A549 (cell line): ENCODE measurements at places on chromosomes 7 and 10.

GRCh38 chr10:29067161-29067560, 221.7 kb upstream of the LYZL1 start:
- DNase-seq = no peak

DNA sequence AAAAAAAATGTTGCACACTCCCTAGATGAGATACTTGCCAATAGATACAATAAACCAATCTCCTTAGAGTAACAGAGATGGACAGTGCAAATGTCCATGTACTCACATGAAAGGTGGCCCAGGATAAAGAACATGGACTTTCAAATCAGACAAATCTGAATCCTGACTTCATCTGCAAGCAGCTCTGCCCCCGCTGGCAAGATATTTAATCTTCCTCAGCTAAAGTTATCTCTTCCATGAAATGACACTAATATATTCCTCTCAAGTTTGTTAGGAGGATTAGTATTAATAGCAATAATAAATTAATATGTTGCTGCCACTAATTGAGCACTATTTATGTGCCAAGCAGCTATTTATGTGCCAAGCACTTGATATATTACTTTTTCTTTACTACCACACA, 148.6 kb upstream of the YAE1 start:
- DNase-seq = no peak

DNA sequence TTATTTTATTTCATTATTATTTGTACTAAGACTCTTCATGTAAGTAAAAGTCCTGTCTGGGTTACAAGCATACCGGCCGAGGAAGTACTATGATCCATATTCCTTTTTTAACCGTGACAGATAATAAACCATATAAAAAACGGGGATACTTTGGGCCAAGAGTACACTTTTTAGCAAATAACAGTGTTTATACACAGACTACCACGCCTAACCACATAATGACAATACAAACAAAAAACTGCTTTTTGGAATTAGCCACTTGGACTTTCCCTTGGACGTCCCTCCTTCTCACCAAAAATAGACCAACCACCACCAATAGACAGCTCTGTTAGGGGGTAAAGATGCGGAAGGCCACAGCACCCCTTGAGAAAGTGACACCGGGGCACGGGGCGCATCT, 800 bp downstream of the MINDY3 start:
- DNase-seq = no peak

- DNase-seq = no peak
Observed at GRCh38 chr10:44745920-44746319, 165.2 kb upstream of the TMEM72 start.

DNA sequence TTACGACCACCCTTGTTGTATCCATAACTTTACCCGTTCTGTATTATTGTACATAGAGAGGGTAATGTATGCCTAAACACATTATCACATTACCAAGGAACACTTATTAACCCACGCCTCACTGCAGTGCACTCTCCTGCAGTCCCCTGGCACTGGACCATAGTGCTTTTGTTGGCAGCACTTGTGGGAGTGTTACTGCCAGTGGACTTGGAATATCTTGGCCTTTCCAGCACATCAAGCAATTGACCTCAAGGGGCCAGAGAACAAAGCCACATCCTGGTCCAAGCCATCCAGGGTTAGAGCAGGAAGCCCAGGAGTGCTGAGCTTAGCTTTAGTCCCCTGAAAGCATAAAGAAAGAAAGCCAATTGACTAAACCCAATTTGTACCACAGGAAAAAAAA, 304.2 kb downstream of the PCDH15 start:
- DNase-seq = no peak

GRCh38 chr7:30173058-30173897, 38.5 kb downstream of the MTURN start:
- DNase-seq = peak; percentile 48

DNA sequence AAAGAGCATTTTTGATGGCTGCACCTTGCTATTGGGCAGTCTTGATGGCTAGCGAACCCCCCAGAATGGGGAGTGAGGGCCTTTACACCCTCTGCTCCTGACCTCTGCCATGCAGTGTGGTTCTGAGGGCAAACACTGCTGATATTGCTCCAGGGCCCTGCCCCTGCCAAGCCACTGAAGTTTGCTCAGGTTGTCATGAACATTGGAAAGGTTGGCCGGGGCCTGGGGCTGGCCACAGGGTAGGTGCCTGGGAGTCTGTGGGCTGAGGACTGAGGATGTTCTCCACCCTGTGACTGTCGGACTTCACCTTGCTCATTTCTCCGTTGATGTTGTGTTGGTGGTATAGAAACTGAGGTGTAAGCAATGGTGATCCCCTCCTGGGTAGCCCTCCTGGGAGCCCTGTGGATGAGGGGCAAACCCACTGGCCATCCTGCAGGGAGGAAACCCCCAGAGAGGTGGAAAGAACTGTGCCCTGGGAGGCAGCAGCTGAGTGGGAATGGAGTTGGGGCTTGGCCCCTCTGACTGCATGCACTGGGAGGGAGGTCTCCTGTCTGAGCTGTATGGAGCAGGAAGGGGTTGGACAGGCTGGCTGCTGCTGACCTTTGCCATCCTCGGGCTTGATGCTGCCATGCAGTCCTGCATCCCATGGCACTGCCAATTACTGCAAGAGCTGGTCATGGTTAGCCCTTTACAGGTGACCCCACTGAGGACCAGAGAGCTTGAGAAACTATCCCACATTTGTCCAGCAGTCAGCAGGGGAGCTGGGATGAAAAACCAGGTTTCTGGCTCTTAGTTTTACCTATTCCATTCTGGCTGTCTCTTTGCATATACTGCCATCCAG, 77.1 kb downstream of the SH2D4B start:
- DNase-seq = no peak

GRCh38 chr10:89685936-89686335, 15.5 kb upstream of the KIF20B start:
- no peak for DNase-seq

DNA sequence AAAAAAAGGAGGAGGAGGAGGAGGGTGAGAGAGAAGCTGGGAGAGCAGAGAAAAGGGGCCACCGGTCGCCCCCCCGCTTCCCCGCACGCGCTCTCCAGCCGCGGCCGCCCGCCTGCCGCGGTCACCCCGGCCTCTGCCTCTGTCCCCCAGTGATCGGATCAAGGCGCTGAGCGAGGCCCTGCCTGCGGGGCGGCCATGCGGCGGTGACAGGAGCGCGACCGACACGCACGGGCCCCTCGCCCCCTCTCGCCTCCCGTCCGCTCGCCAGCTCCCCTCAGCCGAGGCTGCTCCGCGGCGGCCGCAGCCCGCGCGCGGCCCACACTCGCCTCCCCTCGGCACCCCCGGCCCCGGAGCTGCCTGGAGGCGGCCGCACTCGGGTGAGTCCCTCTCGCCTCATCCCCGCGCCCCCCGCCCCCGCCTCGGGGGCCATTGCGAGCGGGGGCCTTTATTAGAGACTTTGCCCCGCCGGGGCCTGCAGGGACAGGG, at the start of gene GTF2I:
GTF2I (plus strand) TSS at position 27 of the 486 bp plus-strand sequence. CDS start 31,411 bp downstream, outside the sequence.
- DNase-seq = no peak

- peak; percentile 11 for DNase-seq
Observed at GRCh38 chr7:108973075-108973474, 403.4 kb downstream of the DNAJB9 start.

- no peak for DNase-seq
Observed at GRCh38 chr10:61219696-61220095, 233.5 kb downstream of the TMEM26 start.

DNA sequence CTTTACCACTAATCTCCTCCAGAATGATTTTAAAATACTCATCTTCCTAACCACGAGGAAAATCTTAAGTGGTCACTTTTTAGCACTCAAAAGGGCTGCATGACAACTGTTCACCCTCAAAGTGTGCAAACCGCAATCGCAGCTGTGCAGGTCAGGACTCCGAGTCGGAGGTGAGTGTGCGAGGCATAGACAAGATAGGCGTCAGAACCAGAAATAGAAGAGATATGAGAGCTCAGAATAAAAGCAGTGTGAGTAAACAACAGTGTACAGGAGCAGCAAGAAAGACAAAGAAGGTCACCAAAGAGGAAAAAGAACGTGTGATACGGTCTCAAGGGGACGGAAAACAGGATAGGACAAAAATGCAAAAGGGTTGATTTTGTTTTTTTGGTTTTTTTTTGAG, 17.5 kb upstream of the ENO4 start:
- DNase-seq = no peak

- DNase-seq = no peak
Observed at GRCh38 chr10:44311563-44312051, 73.3 kb downstream of the CXCL12 start.

DNA sequence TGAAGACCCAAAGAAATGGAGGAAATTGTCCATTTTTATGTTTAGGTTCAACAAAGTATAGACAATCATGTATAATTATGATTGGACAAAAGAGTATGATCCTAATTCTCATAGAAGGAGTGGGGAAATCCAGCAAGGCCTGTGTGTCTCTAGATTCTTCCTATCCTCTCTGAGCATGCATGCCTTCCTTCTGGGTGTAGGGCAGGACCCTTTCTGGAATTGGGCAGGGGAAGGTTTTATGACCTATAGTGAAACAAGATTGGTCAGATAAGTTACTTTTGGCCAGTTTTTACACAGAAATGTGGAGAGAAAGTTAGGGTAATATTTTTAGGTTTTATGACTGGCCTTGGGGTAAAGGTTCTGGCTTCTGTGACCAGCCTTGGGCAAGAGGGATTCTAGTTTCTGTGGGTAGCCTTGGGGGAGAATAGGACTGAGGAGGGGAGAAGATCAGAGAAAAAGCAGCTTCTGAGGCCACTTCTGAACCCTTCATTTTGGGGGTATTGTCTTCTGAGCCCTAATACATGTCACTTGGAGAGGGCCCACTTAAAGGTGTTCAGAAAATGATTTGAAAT, 289.4 kb downstream of the EXOC4 start:
- no peak for DNase-seq

- no peak for DNase-seq
Observed at GRCh38 chr10:51124852-51125251, 50.6 kb downstream of the PRKG1 start.

DNA sequence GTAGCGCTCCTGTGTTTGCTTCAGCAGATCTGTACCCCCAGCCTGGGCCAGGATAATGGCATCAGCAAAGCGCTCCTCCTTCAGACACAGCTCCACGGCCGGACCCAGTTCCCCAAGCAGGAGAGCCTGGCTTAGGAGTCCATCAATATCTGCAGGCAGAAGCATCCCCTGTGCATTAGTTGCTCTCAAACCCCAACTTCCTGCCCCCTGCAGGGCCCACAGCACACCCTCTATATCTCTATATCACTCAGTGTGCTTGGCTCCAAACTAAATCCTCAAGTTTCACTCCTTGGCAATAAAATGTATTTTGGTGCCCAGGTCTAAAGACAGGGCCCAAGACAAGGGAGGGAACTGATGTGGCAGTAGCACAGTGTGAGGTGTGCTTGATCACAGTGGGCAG, 21.6 kb downstream of the SEC31B start:
- no peak for DNase-seq

- no peak for DNase-seq
Observed at GRCh38 chr10:123274306-123275135, 120.3 kb downstream of the BUB3 start.

DNA sequence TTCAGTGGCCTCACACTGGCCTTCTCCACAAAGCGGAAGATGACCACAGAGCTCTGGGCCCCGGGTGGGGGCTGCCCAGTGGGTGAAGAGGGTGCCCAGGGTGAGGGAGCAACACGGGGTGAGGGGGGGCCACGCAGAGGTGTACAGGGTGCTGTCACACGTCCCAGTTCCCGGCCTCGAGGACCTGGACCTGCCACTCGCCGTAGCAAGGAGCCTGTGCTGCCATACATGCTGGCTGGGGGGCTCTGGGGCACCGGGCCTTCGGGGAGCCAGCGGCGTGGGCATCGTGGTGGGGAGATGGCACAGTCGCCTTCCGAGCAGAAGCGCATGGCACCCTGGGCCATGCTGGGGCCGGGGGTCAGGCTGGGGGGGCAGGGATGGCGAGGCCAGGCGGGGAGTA, 1.9 kb downstream of the PSD start:
- DNase-seq = no peak

- no peak for DNase-seq
Observed at GRCh38 chr10:119759832-119760231, 34.0 kb downstream of the INPP5F start.

GRCh38 chr7:83704564-83704963, 55.6 kb upstream of the SEMA3E start:
- DNase-seq = no peak

GRCh38 chr10:98364432-98365102, 50.4 kb downstream of the PYROXD2 start:
- DNase-seq = no peak

- DNase-seq = no peak
Observed at GRCh38 chr7:128844777-128845311, 14.6 kb downstream of the FLNC start.

GRCh38 chr10:36362257-36362656, 720.2 kb upstream of the FZD8 start:
- DNase-seq = no peak

DNA sequence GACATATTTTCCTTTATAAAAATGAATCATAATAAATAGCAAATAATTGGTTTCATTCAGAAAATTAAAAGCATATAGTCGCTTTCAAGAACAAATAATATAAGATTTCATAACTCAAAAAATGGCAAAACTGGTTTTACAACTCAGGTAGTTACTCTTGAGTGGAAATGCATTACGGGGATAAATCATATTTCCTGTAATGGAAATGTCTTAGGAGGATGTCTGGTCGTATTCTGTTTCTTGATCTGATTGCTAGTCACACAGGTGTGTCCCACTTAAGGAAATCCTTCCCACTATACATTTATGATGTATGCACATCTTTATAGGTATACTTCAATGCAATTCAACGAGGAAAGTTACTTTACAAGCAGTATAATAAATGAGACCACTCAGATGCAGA, 20.7 kb downstream of the NRAP start:
- DNase-seq = no peak

- no peak for DNase-seq
Observed at GRCh38 chr10:29033311-29033940, 255.4 kb upstream of the LYZL1 start.

GRCh38 chr10:3372281-3372680, 199.7 kb upstream of the PITRM1 start:
- DNase-seq = no peak

- DNase-seq = no peak
Observed at GRCh38 chr7:88666626-88667025, 92.9 kb upstream of the ZNF804B start.

DNA sequence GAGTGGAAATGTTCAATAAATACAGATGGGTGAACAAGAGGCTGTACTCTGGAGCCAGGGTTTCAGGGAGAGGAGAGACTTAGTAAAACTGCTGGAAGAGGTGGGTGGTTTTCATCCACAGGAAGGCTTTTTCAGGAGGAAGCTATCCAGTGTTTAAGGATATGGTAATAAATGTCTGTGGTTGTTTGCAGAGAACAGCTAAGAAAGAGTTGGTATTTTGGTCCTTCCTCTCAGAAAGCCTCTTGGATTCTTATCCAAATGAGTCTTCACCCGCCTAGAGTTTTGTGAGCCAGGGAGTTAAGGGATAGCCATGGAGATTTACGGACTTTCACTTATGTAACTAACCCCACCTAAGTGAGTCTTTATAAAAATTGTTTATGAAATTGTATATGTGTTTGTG, 95.7 kb downstream of the GNAI1 start:
- DNase-seq = no peak

- no peak for DNase-seq
Observed at GRCh38 chr7:104530251-104530650, 201.8 kb downstream of the LHFPL3 start.
